ENCODE measurements at places on chromosomes 11 and 22. TPM values are rescaled to one million over a fixed set of nuclear protein-coding genes. Genes with fewer than 3 reads are reported as not detected.

RFPL3 gene
- not detected for total RNA-seq

DNA sequence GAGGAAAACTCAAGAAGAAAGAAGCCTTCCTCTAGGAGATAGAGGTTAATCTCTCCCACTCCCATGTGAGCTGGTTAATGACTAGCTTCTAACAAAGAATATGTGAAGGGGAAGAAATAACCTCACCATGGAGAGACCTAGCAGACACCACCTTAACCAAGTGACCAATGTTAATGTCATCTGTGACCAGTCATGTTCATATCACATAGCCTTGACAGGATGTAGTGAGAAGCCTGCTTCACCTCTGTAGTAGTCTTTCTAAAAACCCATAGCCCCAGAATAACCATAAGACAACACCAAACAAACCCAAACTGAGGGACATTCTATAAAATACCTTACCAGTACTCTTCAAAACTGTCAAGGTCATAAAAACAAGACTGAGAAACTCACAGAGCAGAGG, 21.5 kb upstream of the POU2AF1 start:
- DNase-seq: no peak

LUZP2 gene
- 2.0 TPM for total RNA-seq

DNA sequence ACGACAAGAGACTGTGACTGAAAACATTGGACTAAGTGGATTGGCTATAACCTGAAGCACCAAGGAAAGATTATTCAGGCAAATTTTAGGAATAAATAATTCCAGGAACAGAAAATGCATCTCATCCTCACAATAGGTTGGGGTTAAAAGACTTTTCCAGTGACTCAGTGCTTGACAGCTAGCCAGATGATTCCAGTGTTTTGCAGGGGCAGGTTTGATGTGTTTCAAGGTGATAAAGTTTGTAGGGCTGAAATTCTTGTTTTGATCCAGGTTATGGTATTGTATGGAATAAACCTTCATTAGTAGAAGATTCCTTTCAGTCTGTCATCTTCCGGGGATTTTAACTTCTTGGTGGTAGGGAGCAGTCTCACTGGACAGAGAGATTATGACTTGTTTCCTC, 2.3 kb downstream of the EXT2 start:
- peak; percentile 49 for DNase-seq

GRCh38 chr22:46355369-46355995, 20.0 kb downstream of the TRMU start:
- peak; percentile 43 for DNase-seq

DNA sequence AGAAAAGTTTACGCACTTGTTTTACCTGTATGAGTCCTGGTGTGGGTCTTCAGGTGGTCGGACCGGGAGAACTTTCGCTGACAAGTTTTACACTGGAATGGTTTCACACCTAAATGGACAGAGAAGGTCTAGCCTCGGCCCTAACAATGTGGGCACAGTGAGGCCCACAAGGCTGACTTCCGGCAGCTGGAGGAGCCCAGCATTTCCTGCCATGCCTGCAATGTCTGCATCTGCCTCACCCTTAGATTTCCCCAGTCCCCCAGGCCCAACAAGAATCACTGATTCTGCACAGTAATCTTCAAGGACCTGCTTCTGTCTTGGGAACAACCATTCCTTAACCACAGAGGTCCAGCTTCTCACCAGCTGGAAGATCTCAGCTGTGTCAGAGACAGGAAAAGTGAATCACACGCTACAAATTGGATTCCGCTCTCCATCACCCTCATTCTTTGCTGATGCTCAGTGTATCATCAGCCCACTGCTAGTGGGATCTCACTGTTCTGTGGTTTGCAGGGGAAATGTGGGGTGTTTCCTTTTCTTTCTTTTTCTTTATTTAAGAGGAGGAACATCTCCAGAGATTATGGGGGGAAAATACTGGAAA, 43.3 kb downstream of the WT1 start:
- peak; percentile 78 for DNase-seq

DNA sequence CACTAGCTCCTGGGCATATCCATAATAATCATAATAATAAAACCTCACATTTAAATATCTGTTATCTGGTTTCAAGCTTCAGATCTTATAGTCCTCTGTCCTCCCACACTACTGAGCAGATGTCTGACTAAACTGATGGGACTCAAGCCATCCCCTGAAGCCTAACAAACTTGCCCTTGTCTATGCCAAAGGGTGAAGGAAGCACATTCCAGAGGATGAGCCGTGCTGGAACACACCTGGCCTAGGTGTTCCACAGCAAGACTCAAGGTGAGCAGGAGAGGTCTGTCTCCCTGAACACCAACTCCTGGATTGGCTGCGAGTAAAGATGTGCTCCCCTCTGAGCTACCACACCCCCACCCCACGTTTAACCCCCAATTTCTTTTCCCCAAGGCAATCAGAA, 14.7 kb downstream of the SCUBE2 start:
- DNase-seq: no peak

GRCh38 chr22:24209687-24210086, 28.4 kb downstream of the SUSD2 start:
- DNase-seq: no peak

GP1BB gene
- 0.27 TPM for total RNA-seq

Data from M059J (cell line).